Muscle of arm (tissue), 14 donors: ENCODE measurements at places on chromosomes 4 and X.

- DNase-seq, result no peak
Measured at GRCh38 chrX:56974408-56974807, 20.9 kb downstream of the SPIN3 start.

DNA sequence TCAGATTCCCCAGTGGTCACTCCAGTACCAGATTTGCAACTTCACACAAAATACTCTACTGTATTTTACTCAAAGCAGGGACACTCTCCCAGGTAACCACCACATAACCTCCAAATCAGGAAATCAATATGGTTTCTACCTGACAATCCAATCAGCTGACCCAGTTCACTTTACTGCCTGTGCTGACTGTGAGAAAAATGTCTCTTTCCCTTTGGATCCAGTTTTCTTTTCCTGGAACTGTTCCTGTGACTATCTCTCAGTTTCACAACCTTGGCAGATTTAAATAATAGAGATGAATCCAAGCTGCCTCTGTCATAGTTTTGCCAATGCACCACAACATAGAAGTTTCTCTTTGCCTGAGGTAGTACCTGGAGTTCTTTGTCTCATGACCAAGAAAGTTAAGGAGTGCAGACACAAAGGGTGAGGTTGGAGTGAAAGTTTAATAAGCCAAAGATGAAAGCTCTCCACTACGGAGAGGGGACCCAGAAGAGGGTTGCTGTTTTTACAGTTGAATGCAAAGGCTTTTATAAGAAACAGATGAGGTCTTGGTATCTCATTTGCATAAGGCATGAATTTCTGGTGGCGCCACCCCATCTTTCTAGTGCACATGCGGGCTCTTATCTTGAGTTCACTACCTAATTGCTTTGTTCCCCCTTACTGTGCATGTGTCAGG is 29.7 kb upstream of the IL9R start:
- no peak for DNase-seq

- DNase-seq, result peak; percentile 36
Measured at GRCh38 chr4:52911684-52912294, 49.7 kb downstream of the RASL11B start.

- no peak for DNase-seq
Measured at GRCh38 chrX:11465648-11466411, 172.6 kb downstream of the AMELX start.

- no peak for DNase-seq
Measured at GRCh38 chr4:102730968-102731533, 29.7 kb downstream of the MANBA start.

GRCh38 chr4:122378711-122379110 is at the start of gene ADAD1:
Gene ADAD1, plus strand, starts transcription at chr4:122379011. Its CDS starts 1,059 bp downstream, at chr4:122380070.
- no peak for DNase-seq

DNA sequence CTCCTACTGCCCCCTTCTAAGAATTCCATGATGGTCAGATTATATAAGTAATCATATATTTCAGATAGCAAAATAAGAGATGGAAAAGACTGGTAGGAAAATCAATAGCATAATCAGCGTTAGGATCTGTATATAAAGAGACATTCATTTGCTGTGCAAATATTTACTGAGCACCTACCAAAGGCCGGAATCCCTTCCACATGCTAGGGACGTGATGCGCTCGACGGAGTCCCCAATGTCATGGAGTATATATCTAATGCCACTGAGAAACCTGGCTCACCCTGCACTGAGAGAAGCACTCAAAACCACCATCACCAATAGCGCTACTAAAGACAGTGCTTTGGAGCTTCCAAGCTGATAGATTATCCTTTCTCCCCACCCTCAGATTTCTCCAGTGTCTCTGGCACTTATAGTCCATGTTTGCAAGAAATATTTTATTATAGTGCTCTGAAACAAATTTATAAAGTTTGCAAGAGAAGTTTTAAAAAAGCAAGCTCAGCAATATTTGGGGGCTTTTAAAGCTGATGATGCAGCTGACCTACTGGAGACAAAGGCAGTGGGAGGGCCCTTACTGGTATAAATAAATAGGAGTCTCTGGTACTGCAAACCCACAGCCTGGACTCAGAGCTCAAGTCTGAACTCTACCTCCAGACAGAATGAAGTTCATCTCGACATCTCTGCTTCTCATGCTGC is at the start of gene CXCL13:
TSS of gene CXCL13 (plus strand) at position 611 of the 693 bp plus-strand sequence. CDS start at position 657, 46 bp downstream.
- no peak for DNase-seq

- no peak for DNase-seq
Measured at GRCh38 chr4:114398410-114398809, 200.2 kb upstream of the UGT8 start.

- peak; percentile 79 for DNase-seq
Measured at GRCh38 chr4:94852616-94853015, 94.9 kb downstream of the BMPR1B start.

GRCh38 chr4:15457406-15458201 is 12.1 kb upstream of the CC2D2A start:
- DNase-seq, result peak; percentile 61

- no peak for DNase-seq
Measured at GRCh38 chr4:99390055-99390454, 37.5 kb upstream of the ADH1C start.

DNA sequence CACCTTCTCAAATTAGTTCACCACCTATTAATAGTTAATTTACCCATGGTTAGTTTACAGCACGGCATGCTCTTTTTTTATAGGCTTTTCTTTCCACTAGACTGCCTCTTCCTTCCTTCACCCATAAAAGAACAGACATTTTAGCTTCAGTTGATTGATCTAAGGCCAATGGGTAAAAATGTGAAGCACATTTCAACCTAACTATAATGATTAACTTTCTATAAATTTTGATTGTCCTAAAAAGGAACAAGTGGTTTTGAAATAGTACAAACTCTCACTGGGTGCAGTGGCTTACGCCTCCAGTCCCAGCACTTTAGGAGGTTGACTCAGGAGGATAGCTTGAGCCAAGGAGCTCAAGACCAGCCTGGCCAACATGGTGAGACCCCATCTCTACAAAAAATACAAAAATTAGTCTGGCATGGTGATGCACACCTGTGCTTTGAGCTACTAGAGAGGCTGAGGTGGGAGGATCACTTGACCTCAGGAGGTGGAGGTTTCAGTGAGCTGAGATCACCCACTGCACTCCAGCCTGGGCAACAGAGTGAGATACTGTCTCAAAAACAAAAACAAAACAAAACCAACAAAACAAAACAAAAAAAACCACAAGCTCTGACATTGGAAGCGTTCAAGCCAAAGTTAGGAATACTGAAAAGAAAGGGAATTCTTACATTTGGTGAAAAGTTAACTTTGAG is 89.9 kb upstream of the FAT1 start:
- no peak for DNase-seq

- no peak for DNase-seq
Measured at GRCh38 chr4:155889031-155889793, 14.3 kb upstream of the TDO2 start.
